Cortex of kidney (tissue), 1 donor: ENCODE measurements at places on chromosomes 7 and 10.

DNA sequence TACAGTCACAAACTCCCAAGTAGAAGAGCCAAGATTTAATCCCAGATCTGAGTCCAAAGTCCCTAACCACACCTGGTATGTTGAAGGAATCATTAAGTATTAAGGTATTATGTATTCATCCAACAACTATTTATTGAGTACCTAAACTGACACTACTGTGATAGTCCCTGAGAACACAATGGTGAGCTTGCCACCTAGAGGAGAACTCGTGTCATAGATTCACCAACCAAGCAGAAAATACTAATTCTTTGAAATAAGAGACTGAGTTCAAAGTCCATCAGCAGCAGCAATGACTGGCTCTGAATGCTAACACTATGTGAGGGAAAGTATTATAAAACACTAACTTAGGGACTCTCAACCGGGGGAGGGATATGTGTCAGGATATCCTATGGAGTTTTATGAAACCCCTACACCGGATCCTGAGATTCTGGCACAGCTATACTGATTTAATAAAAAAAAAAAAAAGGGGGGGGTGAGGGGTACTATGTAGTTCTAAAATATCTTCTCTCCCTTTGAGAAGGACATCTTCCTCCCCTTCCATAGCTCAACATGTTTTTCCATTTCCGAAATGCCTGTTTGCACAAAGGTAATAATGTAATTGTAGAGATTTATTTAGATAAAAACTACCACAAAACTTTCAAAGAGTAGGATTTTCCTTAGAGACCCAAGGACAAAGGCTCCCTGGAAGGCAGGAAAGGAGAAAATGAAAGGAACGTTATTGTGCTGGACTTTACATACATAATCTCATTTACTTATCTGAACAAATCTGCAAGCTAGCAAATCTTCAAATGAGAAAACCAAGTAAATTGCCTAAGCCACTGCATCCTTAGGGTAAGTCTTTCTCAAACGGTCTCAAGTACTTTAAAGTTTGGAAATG lies 1.6 kb downstream of the NCOA4 start:
- no peak for DNase-seq

- no peak for DNase-seq
Observed at GRCh38 chr10:49282879-49283341, 16.1 kb upstream of the C10orf71 start.

DNA sequence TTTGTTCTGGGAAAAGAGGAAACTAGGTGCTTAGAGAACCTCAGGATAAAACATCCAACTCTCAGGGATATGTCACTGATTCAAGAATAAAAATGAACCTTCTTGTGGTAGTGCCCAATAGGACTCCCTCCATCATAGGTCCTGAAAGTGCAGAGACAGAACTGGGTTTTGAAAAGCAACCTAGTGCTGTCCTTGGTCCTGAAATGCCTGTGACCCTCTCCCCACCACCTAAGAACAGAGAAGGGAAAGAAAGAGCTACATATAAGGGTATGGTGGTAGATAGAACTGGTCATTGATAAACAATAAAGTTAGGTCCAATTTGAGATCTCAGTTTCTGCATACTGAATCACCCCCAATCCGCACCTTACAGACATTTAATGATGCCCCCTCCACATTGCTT lies 953.3 kb downstream of the XPNPEP1 start:
- DNase-seq: no peak

DNA sequence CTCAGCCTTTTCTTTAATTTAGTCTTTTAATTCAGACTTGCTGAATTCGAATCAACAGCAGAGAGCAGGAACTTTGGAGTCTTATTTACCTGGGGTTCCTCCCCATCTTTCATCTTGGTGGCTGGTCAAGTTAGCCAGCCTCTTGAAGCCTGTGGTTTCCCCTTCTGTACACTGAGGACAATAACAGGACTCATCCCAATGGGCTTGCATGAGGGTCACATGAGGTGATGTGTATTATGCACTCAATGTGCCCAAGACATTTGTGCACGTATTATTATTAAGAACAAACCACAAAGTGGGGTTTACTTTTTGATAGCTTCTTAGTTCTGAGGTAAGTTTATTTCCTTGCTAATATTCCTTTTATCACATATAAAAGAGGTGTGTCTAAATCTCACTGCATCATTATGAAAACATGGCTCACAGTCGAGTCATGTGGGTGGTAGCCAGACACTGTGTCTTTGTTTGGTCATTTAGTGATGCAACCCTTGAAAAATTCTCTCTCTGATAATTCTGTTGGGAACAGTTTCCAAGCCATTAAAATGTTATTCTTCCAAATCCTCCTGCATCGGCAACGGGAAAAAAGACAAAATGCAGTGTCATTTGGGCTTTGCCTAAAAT lies 86.5 kb upstream of the GRB10 start:
- DNase-seq: no peak

- DNase-seq: no peak
Observed at GRCh38 chr7:105635197-105635596, 53.9 kb upstream of the EFCAB10 start.

GRCh38 chr7:41574377-41574776 lies 128.5 kb downstream of the INHBA start:
- no peak for DNase-seq

DNA sequence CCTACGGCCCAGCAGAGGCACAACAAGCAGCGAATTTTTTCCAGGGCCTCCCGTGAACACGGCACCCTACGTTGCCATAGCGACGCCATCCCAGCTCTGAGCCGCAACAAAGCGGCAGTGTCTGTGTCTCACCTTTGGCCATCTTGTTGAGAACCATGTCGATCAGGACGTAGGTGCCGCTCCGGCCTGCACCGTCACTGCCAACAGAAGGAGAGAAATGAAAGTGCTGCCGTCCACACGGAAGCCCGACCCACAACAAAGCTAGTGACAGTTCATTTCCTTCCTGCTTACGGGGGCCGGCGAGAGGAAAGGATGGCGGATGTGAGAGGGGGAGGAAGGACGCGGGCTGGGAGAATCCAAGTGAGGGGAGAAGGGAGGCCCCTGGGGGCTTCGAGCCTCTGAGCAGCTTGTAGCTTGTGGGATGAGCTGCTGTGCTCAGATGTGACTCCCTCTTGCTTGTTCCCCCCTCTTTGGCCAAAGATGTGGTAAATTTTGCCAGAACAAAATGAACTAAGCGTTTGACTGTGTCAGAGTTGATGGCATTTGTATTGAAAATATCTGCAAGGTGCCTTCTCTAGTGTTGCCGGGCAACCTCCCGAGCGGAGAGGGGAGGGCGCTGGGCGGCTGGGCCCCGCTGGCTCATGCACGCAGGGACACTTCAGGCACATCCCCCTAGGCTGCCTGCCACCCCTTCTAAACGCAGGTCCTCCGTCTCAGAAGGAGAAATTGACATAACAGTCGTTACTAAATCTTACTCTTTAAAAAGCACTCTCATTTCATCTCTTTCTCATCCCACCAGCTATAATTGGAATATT lies 232.2 kb downstream of the DNAJB6 start:
- no peak for DNase-seq

DNA sequence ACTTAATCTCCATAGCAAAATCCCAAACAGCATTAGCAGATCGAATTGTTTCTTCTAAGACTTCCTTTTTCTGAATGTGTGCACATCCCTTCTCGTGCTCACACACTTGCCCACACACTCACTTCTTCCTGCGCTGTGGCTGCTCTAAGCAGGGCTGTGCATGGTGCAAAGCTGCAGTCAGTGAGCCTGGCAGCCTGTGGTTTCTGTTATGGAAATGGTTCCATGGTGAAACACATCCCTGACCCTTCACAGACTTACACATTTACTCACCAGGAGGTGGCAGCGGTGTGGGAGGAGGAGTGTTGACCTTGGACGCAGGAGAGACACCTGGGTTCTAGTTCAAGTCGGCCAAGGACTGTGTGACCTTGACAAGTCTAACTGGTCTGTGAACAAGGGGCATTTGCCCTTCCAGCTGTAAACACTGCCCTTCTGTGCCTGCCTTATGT lies 24.9 kb downstream of the MTURN start:
- DNase-seq: no peak

- no peak for DNase-seq
Observed at GRCh38 chr7:103947026-103947655, 42.3 kb downstream of the RELN start.

GRCh38 chr10:78923647-78924318 lies 145.0 kb upstream of the ZMIZ1 start:
- DNase-seq: no peak

- no peak for DNase-seq
Observed at GRCh38 chr10:132384618-132385388, 12.2 kb upstream of the PWWP2B start.

DNA sequence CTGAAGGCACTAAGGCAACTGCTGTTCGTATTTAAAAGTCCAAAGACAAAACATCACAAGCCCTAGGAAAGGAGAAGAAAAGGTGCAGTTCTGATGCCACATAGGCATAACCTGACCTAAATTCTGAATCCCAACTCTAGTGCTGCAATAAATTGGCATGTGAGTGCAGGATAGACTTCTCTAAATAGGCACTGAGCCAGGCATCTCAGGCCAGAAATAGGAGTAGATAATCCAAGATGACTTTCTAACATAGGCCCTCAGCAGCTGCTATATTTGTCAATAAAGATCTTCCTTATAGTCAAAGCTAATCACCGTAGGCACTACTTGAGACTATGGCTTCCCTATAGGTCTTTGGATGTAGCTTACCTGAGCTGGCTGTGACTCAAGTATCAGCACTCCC lies 1163.8 kb downstream of the SORCS1 start:
- no peak for DNase-seq

GRCh38 chr7:128108641-128109423 lies 77.6 kb upstream of the LRRC4 start:
- DNase-seq: no peak

DNA sequence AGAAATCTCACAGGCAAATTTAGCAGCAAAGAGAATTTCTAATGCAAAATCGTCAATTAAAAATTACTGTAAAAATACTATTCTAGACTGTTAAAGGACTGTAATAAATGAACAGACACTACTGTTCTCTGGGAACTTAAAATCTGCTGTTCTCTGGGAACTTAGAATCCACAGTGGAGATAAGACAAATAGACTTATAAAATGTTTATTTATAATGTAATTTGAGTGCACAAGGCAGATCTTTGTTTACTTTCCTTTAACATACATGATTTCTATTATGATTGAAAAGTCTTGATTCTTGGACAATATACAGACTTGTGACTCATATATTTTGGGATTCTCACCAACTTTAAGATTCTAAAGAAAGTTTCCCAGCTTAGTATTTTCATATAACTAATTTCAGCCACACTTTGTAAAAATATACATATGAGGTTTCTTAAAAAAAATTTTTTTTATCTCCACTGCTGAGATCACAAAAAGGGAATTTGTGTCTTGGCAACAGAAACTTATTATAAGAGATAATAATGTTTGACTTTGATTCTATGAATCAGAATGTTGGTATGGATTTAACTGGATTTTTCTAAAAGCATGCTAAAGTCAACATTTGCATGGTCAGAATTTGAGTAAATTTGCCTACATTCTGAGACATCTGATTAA lies 166.3 kb upstream of the RHOBTB1 start:
- DNase-seq: no peak

- no peak for DNase-seq
Observed at GRCh38 chr10:31320550-31321211, 1.7 kb downstream of the ZEB1 start.

GRCh38 chr10:15585303-15585715 lies 134.4 kb downstream of the ITGA8 start:
- no peak for DNase-seq

DNA sequence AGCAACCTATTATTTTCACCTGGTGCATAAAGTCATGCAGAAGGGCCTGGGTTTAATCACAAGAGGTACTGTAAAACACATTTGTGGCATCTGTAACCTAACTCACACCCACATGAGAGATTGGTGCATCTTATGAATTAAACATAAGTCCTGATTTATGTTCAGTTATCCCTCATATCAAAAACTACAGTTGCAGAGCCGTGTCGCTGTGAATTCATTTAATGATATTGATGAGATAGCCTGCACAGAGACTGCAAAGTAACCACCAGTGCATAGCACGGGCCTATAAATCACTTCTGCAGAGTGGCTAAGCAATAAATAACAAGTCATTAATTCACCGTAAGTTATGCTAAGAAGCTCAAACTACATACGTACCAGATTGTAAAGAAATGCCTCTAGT lies 178.2 kb downstream of the RELN start:
- no peak for DNase-seq

DNA sequence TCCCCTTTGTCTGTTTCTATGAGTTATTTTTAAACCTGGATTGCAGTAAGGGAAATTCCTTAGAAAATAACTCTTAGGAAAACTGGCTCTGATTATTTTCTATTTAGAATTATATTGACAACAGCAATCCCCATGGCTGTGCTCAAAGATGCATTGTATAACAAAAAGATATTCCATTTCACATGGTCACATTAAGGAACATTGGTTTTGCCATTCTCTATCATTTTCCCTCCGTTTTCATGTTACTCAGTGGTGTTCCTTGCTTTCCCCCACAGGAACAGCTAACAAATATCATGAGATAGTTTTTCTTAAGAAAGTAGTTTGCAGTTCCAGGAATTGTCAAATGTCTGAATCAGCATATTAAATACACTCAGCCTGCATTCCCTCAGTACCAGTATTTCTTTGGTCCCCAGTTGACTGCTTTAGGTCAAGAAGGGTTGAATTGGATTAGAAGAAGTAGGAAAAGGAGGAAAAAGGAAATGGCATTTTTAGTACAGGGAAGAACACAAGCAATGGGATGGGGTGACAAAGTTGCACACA lies 436.7 kb downstream of the TNS3 start:
- DNase-seq: no peak

DNA sequence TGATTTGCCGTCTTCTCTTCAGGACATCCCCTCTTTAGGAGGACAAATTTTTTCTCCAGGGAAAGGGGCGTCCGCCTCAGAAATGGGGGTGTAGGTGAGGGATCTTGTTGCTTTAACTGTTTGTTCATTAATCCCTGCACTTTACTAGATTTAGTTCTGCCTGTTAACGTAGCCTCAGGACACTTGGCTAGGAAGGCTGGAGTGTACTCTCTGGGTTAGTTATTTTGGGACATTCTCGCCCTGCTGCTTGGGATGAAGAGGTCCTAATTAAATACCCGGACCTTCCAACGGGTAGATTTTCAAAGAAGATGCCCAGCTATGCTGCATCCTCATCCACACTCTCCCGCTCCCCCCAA lies 552 bp upstream of the ZNF365 start:
- DNase-seq: no peak

DNA sequence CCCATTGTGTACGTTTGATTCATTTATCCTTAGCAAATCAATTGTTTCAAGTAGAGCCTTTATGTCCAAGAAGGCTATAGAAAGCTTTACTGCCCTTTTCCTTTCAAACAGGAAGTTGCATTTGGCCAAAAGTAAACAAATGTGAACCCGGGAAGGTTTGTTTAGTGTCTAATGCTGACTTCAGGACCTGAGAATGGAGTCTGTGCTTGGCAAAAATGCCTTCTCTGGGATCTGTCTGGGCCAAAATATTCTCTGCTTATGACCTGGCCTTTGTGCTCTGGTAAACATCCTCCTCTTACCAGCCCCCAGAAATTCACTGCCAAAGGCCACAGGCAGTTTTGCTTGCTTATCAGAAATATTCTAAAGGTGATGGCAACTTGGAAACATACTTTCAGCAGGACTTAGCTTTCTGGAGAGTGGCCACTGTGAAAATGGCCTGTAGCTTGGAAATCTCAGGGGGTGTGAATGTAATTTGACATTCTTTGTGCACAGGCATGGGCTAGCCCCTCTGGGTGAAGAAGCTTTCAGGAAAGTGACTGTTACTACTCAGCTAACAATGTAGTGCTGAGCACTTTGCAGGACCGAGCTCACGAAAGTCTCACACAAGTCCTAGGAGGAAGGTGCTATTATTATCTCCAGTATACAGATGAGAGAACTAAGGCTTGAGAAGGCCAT lies 199.5 kb downstream of the PTEN start:
- DNase-seq: no peak

GRCh38 chr10:48758411-48758810 lies 73.7 kb downstream of the WDFY4 start:
- DNase-seq: no peak
